DMS53 (cell line): ENCODE measurements at places on chromosomes 6 and 20.
A peak's percentile ranks its signal among the peaks of the same experiment; 100 is the strongest.

GRCh38 chr6:25329982-25330381, 50.8 kb downstream of the CARMIL1 start:
- no peak for DNase-seq

DNA sequence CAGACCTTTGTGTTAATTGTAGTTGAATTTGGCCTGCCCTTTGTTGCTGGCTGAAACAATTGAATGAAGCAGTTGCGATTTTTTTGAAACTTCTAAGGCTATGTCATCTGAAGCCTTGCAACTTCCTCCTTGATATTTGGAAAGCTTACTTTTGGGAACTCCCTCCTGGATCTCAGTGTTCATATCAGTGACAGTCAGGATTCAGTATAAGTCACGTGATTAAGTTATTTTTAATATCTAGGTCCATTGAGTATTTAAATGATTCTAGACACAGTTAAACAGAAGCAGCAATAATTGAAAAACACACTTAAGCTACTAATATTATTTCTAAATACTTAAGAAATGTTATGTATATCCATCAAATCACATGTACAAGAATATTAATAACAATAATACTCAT, 951.3 kb downstream of the GRIK2 start:
- no peak for DNase-seq

GRCh38 chr20:31667315-31668285, 29.9 kb downstream of the COX4I2 start:
- DNase-seq: no peak

DNA sequence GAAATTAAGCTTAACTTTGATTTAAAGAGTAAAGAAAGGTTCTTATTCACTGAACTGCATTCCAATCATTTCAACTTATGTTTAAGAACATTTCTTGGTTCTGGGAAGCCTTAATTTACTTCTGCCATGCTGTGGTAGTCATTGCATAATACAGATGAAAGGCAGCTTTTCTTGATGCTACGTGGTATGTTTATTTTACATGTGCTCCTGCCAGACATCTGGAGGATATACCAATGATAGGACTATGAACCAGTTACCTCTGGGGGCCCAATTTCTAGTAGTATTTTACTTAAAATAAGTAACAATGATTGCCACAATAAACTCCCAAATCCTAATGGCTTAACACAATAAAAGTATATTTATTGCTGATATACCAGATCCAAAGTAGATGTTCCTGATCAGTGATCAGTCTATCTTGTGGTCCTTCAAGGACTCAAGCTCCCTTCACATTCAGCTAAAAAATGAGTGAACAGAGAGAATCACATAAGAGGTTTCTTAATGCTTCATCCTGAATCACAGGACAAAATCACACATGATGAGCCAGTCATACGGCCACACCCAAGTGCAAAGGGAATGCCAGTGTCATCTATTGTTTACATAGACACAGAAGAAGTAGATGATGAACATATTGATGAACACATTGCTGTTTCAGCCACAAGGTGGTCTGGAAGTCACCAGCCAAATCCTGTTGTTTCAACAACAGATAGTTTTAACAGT, 56.5 kb upstream of the CCN2 start:
- peak; percentile 6 for DNase-seq

DNA sequence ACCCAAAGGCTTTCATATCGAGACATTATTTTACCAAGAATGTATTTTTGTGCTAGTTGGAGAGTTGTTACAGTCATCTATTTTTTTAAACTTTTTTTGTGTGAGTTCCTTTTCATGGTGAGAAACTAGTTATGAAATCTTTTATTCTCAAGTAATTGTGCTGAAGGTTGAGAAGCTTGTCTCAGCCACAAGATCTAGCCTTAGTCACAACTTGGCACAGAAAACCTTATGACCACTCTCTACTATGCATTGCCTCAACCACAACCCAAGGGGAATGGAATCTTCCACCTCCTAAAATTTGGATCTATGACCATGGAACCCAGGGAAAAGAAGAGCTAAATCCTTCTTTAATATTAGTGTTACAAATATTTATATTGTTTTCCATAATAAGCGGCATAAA, 58.5 kb downstream of the HS3ST5 start:
- DNase-seq: no peak

GRCh38 chr6:1089859-1090258, 222.0 kb upstream of the FOXQ1 start:
- DNase-seq: no peak

- peak; percentile 90 for DNase-seq
These were observed 991 bp downstream of the UQCC2 start for GRCh38 chr6:33710296-33711121.

DNA sequence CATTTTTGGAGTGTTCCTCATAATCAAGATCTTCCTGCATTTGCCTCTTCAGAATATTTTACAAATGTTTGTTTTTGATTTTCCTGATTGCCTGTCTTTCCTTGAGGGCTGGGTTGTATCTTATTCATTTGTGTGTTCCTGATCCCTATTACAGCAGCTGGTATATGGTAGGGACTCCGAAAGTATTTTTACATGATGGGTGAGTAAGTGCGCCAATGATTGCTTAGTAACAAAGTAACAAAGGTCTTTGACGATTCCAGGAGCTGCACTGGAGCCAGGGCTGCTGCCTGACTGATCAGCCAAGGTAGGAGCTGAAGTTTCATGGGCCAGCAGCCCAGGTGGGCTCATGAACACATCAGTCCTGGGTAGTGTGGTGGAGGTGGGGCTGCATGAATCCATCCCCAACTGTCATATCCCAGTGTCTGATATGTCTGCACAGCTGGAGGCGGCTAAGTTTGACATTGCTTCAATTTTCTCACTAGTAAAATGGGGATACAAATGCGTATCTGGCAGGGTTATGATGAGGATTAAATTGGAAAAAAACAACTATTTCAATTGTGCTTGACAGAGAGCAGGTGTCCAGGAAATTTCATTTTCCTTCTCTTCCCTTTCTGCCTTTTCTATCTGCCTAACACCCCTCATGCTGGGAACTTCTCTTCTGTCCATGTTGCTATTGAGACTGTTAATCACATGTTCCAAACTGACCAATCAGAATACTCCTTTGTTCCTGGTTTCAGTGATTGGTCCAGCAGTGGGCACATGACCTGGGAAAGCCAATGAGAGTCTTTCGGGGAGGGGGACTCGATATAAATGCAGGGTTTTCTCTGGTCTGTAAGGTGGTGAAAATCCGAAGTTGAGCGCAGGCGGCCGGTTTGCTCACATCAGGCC, 90.7 kb downstream of the CDH26 start:
- DNase-seq: peak; percentile 53

DNA sequence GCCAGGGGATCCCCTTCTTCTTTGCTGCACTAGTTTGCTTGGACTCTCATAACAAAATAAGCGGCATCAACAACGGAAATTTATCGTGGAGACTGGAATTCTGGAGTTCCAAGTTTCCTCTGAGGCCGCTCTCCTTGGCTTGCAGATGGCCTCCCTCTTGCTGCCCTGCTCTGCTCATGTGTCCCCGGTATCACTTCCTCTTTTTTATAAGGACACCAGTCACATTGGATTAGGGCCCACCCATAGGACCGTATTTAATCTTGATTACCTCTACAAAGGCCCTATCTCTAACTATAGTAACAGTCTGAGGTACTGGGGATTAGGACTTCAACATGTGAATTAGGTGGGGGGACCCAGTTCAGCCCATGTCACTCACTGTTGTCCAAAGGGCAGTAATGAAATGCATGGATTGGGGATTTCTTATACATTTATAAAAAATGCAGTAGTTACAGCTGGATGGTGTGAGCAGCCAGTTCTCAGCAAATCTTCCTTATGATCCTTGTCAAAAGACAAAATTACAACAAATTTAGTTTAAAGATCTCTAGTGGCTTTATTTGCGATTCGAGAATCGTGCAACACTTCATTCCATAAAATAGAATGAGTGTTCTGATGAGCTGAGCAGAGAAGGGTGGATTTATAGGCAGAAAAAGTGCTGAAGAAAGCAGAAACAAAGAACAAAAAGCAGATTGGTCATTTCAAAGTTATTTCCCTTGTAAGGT, 59.3 kb upstream of the AKAP12 start:
- no peak for DNase-seq

DNA sequence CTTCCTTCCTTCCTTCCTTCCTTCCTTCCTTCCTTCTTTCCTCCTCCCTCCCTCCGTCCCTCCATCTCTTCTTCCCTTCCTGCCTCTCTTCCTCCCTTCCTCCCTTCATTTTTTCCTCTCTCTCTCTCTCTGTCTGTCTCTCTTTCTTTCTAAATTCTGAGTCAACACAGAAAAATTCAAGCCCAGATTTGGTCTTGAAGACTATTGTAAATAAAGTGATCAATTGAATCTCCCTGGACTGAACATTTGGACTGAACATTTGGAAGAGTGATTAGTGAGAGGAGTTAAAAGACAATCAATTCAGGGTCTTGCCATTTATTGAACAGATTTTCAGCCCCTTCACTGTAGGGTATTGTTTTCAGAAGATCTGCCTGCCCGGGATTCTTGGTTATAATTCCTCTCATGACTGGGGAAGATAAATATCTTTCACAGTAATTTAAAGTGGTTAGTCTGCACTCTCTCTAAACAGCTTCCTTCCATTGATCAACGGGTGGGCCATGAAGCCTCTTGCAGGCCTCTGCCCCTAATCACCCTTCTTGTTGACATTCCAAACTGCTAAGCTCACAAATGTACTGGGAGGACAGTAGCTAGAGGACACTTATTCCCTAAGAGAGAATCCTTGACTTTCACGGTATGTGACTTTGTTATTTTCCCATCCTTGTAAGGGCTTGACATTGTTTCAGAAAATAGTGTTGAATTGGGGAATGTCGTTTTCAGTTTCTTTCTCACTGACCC, 101.7 kb upstream of the BMP2 start:
- DNase-seq: peak; percentile 50

DNA sequence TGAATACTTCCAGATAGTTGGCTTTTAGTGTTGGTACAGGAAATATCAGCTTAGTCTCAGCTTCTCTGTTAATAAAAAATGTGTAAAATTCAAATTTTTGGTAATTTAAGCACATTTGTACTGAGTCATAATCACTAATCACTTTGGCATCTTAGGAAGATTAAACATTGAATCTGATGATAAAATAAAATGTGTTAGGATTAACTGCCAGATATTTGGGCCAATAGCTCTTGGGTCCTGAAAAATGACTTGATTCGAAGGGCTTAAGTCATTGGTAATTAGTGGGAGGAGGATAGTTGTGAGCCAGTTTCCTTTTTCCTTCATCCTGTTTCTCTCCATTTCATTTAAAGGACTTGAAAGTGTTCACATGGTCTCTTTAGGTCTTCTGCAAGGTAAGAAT, 426.1 kb downstream of the RFPL4B start:
- no peak for DNase-seq

- DNase-seq: no peak
These were observed 210.1 kb upstream of the CNR1 start for GRCh38 chr6:88376197-88376596.

- DNase-seq: no peak
These were observed 77.7 kb upstream of the SAMD5 start for GRCh38 chr6:147430811-147431210.

DNA sequence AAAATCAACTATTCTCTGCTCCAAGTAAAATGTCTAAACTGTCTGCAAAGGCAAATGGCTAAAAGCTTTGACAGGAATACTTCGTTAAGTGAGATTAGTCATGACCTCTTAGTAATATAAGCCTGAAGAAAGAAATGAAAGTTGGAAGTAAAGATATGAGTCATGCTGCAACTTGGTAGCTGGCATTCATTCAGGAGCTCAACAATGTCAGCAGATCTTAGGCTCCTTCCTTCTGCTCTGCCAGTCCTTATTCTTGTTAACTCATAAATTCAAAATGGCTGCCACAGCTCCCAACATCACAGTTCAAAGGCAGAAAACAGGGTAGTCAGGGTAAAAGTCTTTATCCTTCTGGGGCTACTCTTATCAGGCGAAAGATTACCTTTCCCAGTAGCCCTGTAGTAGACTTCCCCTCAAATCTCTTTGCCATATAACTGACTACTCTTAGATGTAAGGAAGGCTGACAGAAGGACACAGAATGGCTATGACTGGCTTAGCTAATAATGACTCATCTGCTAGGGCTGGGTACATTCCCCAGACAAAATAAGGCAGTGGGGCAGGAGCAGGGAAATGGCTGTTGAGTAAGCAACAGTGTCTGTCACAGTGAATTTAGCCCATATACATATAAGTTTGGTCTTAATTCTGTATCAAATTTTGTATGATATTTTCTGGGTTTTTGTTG, 24.4 kb upstream of the C6orf62 start:
- DNase-seq: peak; percentile 68

DNA sequence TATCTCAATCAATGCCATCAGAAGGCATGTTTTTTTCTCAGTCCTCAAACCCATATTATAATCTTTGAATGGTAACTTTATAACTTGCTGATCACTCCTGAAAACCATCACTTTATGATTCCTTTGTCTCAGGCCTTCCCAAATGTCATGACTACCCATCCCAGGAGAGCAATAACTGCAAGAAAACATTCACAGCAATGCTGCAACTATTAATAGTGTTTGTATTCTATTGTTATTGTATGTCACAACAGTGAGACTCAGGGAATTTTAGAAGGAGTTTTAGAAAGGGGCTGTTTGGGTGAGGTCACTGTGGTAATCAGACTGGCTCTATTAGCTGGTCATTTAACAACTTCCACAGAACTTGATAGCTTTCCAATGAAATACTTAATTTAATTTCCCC, 301.4 kb upstream of the TBX18 start:
- DNase-seq: no peak

GRCh38 chr6:1836690-1837089, 227.0 kb downstream of the FOXC1 start:
- no peak for DNase-seq

GRCh38 chr6:2550247-2550646, 200.5 kb downstream of the MYLK4 start:
- no peak for DNase-seq

- DNase-seq: no peak
These were observed 49.9 kb downstream of the PPP1R16B start for GRCh38 chr20:38855356-38855755.

- DNase-seq: peak; percentile 69
These were observed 19.2 kb downstream of the BLTP3A start for GRCh38 chr6:34810936-34811632.

GRCh38 chr6:39777218-39777617, 15.0 kb upstream of the DAAM2 start:
- no peak for DNase-seq

- peak; percentile 88 for DNase-seq
These were observed 718.6 kb downstream of the QKI start for GRCh38 chr6:164133095-164133494.

DNA sequence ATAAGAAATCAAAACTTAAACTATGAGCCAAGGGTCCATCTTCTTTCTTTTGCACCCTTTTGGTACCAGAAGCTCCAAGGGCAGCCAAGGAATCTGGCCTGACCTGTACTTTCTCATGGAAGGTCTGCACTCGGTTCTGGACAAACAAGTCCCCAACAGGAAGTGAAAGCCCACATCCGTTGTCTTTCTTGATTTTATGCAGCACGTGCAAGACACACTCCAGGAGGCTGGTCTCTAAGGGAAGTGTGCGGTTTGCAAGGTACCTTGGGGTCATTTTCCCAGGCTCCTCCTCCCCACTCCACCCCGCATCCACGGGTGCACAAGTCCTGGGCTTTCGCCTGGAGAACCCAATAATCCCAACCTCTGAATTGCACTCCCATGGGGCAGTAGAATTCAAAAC, 101.9 kb downstream of the NFATC2 start:
- DNase-seq: no peak
